ENCODE measurements at places on chromosomes 5 and 9.

DNA sequence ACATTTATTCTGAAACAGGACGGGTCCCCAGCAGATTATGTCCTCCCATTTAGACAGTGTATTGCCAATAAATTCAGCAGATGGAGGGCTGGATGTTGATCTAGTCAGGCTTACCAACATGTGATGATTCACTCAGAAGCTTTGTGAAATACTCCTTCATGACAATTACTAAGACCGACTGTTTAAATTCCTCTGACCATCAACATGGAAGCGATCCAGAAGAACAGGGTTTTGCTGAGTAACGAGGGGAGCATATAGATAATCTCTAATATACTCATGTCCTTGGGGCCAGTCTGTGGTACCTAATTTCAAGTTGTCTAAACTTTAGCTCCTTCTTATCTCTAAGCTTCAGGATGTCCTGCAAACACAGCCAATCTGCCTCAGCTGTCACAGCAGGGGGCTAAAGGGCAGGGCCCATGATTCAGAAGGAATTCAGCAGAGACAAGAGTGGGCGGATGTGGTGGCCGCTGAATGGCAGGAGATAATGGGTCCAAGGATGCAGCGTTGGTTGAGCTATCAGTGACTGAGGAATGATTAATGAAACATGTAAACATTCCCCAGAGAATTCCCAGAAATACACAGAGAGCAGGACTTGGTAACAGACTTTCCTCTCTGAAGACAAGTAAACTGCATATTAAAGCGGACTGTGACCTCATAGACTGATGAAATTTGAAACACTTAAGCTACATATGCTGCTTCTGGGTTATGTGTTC, 109.4 kb downstream of the ANKRD55 start:
- DNase-seq, result peak; percentile 63

- no peak for DNase-seq
Measured at GRCh38 chr9:127722055-127722745, 6.3 kb downstream of the TTC16 start.

- no peak for DNase-seq
Measured at GRCh38 chr5:8288334-8288733, 419.4 kb downstream of the MTRR start.

DNA sequence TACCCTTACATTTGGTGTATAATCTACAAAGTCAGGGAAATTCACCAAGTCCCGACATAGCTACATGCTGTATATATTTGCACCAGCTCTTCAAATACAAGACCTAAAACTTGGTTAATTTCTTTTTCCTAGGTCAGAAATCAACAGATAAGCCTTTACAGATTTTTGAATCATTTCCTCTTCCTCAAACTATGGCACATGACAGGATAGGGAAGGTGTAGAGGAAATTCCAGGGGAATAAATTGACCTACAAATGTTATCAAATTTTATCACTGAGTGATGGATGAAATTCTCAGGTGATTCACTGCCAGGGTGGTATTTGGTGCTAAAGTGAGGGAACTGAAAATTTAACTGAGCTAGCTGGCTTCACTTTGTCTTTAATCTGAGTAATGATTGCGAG, 360.0 kb downstream of the BNC2 start:
- no peak for DNase-seq

GRCh38 chr5:173644673-173645436, 28.4 kb upstream of the BOD1 start:
- DNase-seq, result no peak

Data from MV-4-11 (cell line).